ENCODE measurements at places on chromosomes 12 and 14. TPM values are rescaled to one million over a fixed set of nuclear protein-coding genes. Genes with fewer than 3 reads are reported as not detected.

The DPF3 gene
- 4.5 TPM for polyA plus RNA-seq

The KRT4 gene
- 0.17 TPM for polyA plus RNA-seq

DNA sequence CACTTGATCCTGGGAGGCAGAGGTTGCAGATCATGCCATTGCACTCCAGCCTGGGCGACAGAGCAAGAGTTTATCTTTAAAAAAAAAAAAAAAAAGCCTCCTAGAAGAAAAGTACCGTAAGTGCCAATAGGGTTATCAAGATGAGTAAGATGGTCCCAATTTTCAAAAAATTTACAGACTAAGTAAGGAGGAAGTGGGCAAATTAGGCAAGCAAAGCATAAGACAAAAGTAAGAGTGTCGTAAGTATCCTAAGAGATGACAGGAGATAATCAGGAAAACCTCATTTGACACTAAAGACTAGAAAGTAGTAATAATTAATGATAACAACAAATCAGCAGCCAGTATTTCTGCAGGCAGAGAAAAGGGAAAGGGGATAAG is 12.2 kb downstream of the PYM1 start:
- no peak for DNase-seq

The EFS gene
- 39.0 TPM for polyA plus RNA-seq

DNA sequence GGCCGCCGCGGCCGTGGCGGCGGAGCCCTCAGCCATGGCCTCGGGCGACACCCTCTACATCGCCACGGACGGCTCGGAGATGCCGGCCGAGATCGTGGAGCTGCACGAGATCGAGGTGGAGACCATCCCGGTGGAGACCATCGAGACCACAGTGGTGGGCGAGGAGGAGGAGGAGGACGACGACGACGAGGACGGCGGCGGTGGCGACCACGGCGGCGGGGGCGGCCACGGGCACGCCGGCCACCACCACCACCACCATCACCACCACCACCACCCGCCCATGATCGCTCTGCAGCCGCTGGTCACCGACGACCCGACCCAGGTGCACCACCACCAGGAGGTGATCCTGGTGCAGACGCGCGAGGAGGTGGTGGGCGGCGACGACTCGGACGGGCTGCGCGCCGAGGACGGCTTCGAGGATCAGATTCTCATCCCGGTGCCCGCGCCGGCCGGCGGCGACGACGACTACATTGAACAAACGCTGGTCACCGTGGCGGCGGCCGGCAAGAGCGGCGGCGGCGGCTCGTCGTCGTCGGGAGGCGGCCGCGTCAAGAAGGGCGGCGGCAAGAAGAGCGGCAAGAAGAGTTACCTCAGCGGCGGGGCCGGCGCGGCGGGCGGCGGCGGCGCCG is 381 bp downstream of the YY1 start:
- no peak for DNase-seq

- no peak for DNase-seq
Observed at GRCh38 chr14:51285120-51285519, 45.1 kb downstream of the TMX1 start.

DNA sequence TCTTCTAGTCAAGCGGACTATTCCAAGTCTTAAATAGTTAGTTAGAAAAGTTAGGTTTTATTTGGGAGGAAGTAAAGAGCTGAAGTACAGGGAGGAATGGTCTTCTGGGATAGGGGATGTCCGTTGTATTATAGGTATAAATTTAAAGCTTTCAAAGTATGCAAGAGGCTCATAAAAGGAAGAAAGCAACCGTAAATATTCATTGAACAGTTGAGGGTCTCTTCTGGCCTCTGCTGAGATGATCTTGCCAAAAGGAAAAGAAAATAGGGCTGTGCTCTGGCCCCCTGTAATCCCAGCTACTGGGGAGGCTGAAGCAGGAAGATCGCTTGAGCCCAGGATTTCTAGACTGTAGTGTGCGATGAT is 377 bp upstream of the TIMELESS start:
- no peak for DNase-seq

GRCh38 chr12:61385771-61386170 is 874.4 kb upstream of the USP15 start:
- no peak for DNase-seq

- no peak for DNase-seq
Observed at GRCh38 chr12:114440270-114441038, 34.5 kb upstream of the TBX5 start.

- DNase-seq, result no peak
Observed at GRCh38 chr12:15787778-15788177, 1.4 kb downstream of the EPS8 start.

GRCh38 chr14:86038387-86039042 is 508.6 kb downstream of the FLRT2 start:
- DNase-seq, result no peak

GRCh38 chr12:106863189-106863588 is 88.7 kb downstream of the RIC8B start:
- DNase-seq, result no peak

- no peak for DNase-seq
Observed at GRCh38 chr12:96220902-96221301, 26.7 kb downstream of the ELK3 start.

DNA sequence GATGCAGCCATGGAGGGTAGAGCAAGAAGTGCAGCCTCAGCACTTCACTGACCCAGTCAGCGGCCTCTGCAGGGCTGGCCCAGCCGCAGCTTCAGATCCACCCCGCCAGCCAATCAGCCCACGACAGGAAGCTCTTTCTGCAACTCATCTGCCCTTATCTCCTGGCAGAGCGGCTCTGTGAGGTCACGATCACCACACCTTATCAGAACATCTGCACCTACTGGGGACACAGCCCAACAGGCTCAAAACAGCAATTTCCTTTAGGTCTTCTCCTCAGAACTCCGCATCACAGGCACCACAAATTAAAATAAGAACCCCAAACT is 287.3 kb downstream of the BCL11B start:
- DNase-seq, result no peak

DNA sequence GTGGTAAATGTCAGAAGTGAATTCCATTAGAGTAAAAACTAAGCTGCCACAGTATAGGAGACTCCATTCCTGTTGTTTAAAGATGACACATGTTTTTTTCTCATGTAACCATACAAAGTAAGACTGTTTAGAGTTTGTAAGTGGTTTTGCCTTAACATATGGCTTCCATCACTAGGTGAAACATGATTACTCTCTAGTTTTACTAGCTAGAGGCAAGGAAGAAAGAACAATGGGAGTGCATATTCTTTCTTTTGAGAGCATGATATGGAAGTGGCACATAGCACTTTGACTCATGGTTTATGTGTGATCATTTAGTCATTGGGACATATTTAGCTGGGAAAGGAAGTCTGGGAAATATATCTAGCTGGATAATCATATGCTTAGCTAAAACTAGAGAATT is 7.7 kb downstream of the ATF7IP start:
- DNase-seq, result no peak

- no peak for DNase-seq
Observed at GRCh38 chr12:122981036-122981471, 573 bp downstream of the ARL6IP4 start.

DNA sequence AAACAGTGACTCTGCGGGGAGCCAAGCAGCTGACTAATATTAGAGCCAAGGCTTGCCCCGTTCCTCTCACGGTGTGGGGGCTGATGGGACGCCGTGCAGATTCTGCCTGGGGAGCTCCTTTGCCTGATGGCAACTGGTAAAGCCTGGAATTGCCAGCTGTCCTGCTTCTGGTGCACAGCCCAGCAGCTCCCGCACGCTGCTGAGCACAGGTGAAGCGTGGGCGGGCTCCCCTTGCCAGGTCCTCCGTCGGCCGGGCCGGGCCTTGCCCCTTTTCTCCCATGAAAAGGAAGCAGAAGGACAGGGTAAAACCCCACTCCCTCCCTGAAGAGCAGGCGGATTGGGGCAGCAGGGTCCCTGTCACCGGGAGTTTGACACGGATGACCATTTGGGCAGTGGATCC is 79.0 kb downstream of the WDR20 start:
- DNase-seq, result no peak

GRCh38 chr12:107635139-107635538 is 50.5 kb upstream of the PWP1 start:
- no peak for DNase-seq

- no peak for DNase-seq
Observed at GRCh38 chr12:2161473-2161872, 108.7 kb downstream of the CACNA1C start.

DNA sequence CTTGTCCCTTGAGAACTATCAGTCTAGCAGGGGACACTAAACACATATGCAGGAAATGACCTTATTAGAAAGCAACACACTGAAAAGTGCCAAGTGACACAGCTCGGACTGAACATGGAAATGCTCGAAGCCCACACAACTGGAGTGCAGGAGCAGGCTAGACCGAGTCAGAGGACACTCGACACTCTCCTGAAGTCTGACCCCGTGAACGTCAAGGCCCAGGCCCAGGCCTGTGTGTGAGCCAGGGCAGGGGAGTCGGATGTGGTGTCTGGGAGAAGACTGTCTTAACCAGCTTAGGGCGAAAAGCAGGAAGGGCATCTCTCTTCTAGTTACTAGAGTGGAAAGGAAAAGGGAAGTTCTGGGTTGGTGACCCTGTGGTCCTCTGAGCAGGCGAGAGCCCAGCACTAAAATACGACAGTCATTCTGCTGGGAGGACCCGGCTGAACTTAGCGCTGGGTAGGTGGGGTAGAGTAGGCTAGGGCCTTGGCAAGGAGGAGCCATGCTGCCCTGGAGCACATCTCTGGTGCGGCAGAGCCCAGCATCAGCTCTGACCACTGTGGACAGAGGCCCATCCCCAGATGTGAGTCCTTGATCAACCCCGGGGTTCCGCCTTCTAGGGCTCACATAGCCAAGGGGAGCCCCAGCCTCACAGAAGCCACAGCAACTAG is 93.0 kb downstream of the NTF3 start:
- DNase-seq, result no peak

GRCh38 chr14:50820786-50821509 is 10.0 kb downstream of the NIN start:
- DNase-seq, result no peak

DNA sequence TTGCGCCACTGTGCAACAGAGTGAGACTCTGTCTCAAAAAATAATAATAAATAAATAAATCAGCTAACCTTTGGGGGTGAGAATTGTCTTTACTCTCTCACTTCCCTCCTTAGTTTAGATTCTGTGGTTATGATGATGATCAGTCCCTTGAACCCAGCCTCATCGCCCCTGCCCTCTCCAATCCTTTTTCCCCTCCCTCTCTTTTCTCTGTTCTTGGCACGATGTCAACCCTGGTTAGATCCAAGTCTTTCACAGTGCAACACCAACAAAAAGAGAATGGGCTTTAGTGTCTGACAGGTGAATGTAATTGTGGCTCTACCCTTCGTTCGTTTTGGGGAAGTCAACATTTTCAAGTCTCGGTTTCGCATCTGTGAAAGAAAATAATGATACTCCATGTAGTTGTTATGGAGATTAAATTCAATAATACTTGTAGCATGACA is 59.0 kb downstream of the NTN4 start:
- no peak for DNase-seq

GRCh38 chr14:69259527-69260189 is at the start of gene GALNT16:
TSS of gene GALNT16 (plus strand) at chr14:69260158. CDS start at chr14:69260291, 133 bp downstream.
- DNase-seq, result no peak

GRCh38 chr14:71264260-71264659 is 357.0 kb downstream of the PCNX1 start:
- DNase-seq, result no peak

The HOXC9 gene
- polyA plus RNA-seq, result 15.7 TPM

The MSRB3 gene
- 42.5 TPM for polyA plus RNA-seq

DNA sequence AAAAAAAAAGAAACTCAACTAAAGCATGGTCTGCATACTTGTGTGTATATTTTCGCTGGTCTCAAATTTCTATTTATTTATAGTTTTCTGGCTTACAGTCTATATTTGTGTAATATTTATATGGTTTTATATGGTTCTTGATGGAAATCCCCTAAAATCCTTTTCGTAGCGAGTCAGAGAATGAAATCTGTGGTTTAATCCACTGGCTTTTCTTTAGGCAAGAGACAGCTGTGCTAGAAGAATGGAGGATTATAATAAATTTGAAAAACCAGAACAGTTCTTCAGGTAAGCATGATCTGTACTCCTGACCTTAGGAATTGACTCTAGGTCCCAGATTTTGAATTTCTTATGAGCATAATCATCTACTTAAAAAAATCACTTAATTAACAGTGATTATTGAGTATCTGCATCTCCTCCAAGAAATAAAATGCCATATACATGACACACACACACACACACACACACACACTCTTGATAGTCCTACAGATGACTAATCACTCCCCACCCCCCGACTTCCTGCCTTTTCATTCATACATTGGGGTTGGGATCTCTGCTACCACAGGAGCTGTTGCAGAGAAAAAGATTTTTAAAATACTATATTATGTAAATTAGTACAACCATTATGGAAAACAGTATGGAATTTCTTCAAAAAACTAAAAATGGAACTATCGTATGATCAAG is 113.4 kb downstream of the CRADD start:
- no peak for DNase-seq

DNA sequence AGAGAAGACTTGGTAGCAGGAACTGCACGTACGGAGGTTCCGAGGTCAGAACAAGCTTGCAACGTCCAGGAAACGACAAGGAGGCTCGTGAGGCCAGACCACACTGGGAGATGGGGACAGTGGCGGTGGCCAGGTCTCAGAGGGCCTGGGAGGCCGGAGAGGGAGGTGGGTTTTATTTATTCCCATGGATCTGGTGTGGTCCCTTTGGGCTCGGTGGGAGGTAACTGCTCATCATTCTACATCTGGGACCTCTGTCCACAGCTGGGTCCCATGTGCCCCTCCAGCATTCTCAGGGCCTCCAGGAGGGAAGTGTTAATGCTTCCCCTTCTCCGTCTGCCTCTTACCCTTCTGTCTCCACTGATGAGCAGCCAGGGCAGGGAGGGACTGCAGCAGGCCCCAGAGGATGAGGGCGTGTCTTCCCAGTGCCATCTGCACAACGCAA is 35.7 kb upstream of the NCOR2 start:
- DNase-seq, result no peak

DNA sequence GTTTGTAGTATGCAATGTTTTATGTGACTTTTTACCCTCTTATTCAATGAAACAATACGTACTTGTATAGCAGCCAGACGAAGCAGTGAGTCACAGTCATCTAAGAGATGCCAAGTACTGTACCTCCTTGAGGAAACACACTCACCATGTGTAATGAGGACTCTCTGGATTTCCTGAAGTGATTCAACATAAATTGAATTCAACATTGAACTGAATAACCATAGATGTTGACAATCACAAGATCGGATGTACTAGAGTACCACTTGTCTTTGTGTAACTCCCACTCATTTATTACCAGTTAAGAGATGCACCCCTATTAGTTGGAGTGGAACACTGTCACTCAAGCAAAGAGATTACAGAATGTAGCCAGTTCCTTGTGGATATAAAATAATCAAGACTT is 175.2 kb upstream of the HMGA2 start:
- no peak for DNase-seq

DNA sequence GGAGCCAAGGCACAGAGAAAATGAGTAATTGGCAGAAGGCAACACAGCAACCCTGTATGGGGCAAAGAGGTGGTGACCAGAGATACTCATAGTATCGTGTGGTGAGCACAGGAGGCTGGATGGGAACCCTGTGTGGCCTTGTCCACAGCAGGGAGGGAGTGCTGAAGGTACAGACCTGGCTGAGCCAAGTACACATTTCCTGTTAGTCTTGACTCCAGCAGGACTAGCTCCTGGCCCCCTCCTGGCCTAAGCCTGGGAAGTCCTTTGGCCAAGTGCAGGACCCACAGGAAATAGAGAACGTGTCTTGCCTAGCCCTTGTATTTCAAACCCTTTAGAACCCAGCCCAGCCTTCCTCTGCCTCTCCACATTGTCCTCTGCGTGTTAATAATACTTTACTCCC is 289.8 kb upstream of the PWP1 start:
- no peak for DNase-seq

- DNase-seq, result no peak
Observed at GRCh38 chr14:51513281-51513680, 138.4 kb upstream of the FRMD6 start.

The ZBTB25 gene
- 9.1 TPM for polyA plus RNA-seq

All from left renal pelvis (tissue), 4 donors.